Mammary epithelial cell (primary cell): ENCODE measurements at places on chromosomes 1 and 21.

DNA sequence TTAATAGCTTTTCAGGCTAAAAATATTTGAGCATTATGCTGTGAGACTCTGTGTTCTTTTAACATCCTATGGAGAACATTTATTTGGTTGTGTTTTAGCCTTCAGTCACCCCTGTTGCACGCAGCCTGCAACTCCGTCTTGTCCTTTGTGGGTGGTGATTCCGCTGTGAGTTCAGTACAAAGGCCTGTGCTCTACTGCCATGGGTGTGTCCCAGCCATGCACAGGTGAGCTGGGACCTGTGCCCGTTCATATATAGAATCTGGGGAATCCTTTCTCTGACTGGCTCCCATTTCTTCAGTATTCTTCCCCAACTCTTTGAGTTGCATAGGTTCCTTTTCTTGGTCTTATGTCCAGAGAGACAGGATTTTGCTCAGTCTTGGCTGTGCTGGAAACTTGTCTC, 61.4 kb downstream of the ACTL8 start:
- DNase-seq = no peak

DNA sequence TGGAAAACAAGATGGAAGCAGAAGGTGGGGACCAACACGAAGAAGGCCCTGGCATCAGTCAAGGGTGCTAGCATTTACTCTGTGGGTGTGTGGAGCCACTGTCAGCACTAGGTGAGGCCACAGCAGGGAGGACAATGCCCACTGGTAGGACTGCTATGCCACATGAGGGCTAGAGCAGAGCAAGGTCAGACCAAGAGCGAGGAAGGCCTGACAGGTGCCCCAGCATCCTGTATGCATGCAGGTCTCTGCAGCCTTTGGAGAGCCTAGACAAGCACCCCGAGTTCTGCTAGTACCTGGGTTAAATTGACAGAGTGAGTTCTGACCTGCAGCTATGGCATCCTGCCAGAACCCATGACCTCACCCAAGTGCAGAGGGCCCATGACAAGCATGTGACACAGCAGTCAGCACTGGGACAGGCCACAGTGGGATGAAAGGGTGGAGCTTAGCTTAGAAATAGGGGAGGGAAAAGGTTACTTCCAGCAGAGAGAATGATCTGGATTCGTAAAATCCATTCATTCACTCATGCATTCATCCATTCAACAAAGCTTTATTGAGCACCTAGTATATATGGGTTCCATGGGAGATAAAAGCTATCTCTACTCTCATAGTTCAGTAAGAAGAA, 9.0 kb upstream of the CSF1 start:
- peak; percentile 43 for DNase-seq

DNA sequence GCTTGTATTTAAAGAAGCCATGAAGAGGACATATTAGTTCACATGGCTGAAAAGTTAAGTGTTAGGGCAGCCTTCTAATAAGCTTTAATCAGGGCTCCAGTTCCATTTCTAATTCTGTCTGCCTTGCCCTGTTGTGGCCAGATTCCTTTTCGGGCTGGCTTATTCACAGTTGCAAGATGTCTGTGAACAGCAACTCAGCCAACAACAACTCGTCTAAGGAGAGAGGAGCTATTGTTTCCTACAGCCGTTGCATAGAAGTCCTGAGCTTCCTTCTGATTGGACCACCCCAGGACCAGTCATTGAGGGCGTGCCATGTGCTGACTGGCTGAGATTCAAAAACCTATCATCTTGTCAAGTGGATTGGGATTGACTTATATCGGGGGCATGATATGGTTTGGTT, 18.6 kb upstream of the COQ8A start:
- DNase-seq = no peak

- DNase-seq = no peak
These were observed 59.5 kb downstream of the PHACTR4 start for GRCh38 chr1:28428990-28429520.

DNA sequence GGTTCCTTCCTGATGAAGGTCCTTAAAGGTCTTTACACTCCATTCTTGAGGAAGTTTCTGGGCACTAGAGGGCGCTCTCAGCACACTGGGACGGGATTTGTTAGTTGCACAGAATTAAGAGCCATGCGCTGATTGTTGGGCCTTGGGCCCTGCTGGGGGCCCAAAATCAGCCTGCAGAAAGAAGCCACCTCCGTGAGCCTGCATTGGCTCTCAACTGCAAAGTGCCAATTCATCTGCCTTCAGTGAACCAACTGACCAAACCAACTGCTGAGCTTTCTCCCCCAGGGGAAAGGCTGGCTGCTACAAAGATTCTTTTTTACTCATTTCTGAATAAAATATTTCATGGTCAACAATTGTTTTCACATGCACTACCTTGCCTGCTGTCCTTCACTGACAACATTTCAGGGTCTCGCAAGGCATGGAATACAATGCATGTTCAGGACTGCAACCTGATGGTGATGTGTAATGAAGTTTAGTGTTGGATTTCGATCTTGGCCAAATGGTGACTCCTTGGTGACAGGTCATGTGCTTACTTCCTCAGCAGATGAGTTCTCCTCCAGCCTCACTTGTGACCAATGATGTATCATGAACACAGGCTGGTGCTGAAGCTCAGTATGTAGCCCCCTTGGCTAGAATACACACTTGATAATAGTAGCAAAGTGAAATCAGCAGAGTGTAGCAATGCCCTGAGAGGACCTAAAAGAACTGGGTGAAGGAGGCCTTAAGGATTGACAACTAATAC, 45.7 kb upstream of the PRDX6 start:
- DNase-seq = peak; percentile 70

DNA sequence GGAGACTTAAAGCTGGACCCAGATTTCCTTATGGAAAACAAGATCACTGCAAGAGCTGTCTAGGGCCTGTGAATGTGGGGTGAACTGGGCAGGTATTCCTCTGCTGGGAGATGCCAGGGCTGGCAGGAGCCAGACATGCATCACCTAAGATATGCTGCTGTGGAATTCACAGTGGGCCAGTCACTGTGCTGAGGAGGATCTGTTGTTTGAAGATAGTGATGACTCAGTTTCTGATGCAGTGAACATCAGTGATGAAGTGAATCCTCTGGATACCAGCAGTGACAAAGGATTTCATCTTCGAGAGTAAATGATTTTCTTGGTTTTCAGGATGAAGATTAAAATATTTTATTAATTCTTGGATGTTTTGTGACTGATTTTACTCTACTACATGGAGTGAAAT, 29.9 kb upstream of the CAMSAP2 start:
- peak; percentile 44 for DNase-seq

GRCh38 chr21:14318578-14318977, 64.4 kb downstream of the HSPA13 start:
- DNase-seq = no peak

DNA sequence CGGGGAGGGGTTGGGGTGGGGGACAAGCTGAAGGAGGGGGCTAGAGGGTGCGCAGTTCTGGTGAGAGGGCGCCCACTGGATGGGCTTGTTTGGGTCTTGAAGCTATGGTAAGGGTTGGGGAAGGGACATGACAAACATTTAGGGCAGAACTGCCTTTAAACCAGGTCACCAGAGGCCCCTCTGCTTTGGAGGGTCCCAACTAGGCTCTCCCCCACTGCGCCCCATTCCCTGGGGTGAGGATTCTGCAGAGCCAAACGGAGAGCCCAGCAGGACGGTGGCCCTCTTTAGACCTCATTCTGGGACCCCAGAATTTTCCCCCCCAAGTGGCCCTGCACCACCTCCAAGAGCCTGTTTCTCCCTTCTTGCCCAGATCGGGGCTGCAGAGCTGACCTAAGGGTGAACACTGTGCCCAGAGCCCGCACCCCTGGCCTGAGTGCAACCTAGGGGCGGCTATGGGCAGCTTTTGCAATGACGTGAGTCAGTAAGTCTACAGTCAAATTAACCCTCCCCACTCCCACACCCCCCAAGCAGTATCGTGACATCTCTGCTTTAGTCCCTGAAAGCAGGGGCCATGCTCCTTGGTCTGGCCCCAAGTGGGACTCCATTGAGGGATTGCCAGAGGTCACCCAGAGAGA, 593.8 kb downstream of the MATN1 start:
- DNase-seq = no peak

DNA sequence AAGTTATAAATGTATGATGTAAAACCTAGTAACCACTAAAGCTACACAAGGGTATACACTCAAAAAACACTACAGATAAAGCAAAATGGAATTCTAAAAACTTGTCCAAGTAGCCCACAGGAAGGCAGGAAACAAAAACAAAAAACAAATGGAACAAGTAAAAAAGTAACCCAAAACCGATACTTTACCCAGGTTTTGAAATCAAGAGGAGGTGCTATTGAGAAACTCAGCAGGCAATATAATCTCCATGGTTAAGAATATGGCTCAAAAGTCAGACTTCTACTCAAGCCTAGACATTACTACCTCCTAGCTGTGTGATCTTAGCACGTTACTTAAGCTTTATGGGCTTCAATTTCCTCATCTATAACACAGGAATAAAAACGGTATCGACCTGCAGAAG, 13.3 kb downstream of the RBBP5 start:
- no peak for DNase-seq

DNA sequence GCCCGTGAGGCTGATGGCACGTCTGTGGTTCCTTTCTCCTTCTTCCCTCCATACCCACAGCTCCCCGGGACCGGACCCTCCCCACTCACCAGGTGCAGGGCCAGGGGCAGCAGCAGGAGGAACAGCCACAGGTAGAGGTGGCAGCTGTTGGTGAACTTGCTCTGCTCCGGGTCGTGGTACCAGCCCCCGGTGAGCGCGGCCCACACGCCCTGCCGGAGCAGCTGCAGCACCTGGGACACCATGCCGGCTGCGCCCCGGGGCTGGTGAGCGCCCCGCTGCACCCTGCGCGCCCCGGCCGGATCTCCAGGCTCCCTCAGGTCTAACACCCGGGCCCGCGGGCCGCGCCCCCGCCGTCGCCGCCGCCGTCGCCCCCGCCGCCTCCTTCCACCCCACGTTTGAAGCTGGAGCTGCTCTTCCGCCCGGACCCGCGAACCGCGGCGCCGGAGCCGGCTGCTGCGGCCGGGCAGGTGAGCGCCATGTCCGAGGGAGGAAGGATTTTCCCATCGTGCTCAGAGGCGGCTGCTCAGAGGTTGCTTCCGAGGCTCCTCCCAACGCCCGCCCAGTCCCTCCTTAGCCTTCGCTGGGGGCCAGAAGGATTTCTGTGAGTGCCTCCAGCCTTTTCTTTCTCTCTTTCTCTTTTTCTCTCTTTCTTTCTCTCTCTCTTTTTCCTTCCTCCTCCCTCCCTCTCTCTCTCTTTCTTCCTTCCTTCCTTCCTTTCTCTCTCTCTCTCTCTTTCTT, at the start of gene PCNX2:
Gene PCNX2 (minus strand): TSS at position 489 of the 738 bp plus-strand sequence. CDS start 247 bp downstream, at position 242.
- peak; percentile 68 for DNase-seq

DNA sequence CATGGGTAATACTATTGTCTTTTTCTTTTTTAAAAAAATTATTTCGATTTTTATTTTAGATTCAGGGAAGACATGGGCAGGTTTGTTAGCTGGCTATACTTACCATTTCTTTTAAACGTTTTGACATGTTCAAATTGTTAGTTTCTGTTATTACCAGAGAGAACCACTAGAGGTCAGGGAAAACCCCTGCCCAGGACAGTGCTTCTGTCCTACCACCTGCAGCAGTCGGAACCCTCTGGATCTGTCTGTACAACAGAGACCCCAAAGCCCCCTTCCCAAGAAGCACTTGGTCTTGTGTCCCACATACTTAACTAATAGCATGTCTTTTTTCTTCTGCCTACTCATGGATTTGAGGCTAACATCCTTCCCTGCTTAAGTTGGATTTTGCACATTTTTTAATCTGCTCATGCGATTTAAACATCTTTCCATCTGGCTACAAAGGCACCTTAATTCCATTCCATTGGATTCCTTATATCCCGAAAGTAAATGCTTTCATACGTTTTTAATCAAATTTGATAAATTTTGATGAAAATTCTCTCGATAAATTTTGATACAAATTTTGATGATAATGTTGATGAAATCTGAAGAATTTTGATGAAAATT, 10.0 kb upstream of the C1orf115 start:
- peak; percentile 32 for DNase-seq

- DNase-seq = no peak
These were observed 33.0 kb upstream of the ADARB1 start for GRCh38 chr21:45041351-45041805.

DNA sequence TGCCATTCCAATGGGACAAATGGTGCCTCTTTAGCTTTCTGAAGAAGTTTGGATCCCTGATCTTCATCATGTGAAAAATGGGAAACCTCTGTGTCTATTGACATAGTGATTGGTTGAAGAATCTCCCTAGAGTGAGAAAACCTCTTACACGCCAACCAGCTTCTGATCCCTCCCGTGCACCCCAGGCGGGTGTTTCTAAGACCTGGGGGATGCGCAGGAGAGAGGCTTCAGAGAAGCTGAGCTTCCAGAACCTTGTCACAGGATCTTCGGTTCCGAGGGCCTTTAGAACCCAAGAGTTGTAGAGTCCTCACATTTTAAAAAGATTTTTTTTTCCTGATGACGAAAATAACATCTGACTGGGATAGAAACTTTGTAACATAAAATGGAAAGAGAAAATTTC, 11.3 kb downstream of the PODN start:
- DNase-seq = no peak

DNA sequence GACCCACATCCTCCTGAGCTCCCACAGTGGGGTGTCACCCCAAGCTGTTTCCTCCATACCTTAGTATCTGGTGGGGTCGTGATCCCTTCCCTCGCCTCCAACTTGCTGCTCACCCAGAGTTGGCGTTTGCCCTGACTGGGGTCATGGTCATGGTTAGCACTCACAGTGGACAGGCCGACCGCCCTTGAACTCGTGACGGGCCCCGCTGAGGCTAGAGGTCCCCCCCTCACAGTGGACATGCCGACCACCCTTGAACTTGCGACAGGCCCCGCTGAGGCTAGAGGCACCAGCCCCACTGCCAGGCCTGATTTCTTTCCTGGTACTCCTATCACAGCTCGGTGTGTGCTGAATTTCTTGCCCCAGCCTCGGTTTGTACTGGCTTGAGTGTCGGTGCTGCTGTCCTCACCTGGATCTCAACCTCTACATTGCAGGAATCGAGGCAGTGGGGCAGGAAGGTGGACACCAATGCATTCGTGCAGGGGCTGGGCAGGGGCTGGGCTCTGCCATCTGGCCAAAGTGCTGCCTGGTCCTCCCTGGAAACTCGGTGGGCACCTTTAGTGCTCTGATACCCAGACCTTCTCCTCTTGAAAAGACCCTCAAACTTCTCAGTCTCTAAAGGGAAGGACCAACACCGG, 37.5 kb upstream of the AJAP1 start:
- DNase-seq = no peak

GRCh38 chr1:77413541-77414335, 131.9 kb downstream of the AK5 start:
- DNase-seq = no peak

DNA sequence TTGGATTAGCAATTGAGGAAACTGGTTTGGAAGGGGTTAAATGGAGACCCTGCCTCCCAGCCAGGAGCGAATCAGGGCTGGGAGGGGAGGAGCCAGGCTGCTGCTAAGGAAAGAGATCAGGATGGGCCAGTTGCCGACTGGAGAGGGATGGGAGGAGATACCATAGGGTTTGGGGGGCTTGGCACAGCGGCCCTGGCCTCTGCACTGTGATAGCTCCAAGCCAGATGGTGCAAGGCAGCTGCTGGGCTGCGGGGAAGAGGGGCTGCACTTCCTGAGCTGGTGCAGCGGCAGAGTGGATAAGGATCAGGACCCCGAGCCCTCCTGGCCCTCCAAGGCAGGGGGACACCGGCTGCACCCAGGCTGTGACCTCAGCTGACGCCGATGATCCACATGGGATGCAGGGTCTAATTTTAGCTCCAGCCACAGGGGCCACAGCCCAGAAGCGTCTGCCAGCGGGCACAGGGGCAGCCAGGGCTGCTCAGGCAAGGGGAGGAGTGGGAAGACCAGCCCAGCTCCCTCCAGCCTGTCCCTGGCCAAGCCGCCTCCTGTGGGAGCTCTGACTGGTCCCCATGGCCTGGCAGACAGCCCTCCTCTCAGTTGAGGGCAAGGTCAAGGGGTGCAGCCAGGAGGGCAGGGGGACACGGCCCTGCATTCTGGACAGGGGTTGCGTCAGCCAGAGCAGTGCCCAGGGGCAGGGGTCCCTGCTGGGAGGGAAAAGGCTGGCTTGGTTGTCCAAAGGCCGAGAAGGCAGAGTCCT, at the start of gene EXTL1:
Gene EXTL1 (plus strand): TSS at position 129 of the 757 bp plus-strand sequence. CDS start 872 bp downstream, outside the sequence.
- DNase-seq = no peak
